Cerebellum (tissue), 4 donors: ENCODE measurements at places on chromosomes 16 and 17. TPM values are rescaled to one million over a fixed set of nuclear protein-coding genes. Genes with fewer than 3 reads are reported as not detected.

The DECR2 gene
- 5.6 TPM for total RNA-seq

The FNDC8 gene
- total RNA-seq: not detected

DNA sequence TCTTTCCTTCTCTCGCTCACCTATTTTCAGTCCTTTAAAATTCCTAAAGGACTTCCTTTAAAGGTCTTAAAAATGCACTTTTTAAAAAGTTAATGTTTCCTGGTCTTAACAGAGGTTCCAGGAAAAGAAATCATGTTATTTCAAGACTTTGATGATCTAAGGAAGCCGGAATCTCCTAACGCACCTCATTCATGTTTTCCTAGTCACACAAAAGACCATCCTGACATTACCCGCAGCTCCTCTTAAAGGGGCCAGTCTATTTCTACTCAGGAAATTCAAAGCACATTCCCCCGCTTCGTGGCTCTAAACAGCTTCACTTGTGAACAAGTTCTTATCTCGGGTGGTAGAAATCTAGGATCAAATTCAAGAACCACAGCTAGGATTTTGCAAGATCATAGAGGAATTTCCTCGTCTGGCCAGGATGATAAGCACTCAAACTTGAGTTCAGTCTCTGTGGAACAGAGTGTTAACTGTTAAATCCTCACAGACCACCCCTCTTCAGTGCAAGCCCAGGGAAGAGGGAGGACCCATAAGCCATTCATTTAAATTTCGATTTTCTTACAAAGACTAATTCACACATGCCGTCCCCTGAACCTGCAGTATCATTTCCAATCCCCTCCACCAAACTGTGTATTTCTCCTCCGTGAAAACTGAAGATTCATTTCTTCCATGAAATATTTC, 137.1 kb upstream of the AXIN2 start:
- no peak for DNase-seq

- DNase-seq: no peak
Measured at GRCh38 chr17:74521701-74522201, 9.5 kb downstream of the CD300LB start.

GRCh38 chr16:4087990-4088577, 28.2 kb downstream of the ADCY9 start:
- no peak for DNase-seq

DNA sequence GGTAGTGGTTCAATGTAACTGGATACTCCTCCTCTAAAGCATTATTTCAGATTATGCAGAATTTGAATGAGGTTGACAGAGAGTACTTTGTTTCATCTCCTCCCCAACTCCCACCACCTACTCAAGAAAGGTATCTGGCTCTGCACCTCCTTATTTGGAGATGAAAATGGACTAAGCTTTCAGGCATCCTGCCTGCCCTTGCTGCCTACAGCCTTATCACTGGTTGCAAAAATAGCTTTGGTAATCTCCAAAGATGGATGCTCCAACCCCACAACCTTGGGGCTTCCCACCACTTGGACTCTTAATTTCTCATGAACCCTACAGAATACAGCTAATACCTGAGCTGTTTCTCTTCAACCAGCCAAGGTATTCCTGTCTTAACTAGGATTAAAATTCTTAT, 45.3 kb upstream of the CORO6 start:
- DNase-seq: no peak

DNA sequence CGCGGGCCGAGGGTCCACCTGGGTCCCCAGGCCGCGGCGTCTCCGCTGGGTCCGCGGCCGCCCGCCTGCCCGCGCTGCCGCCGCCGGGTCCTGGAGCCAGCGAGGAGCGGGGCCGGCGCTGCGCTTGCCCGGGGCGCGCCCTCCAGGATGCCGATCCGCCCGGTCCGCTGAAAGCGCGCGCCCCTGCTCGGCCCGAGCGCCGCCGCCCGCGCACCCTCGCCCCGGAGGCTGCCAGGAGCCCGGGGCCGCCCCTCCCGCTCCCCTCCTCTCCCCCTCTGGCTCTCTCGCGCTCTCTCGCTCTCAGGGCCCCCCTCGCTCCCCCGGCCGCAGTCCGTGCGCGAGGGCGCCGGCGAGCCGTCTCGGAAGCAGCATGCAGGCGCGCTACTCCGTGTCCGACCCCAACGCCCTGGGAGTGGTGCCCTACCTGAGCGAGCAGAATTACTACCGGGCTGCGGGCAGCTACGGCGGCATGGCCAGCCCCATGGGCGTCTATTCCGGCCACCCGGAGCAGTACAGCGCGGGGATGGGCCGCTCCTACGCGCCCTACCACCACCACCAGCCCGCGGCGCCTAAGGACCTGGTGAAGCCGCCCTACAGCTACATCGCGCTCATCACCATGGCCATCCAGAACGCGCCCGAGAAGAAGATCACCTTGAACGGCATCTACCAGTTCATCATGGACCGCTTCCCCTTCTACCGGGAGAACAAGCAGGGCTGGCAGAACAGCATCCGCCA, 504 bp downstream of the FOXC2 start:
- no peak for DNase-seq

DNA sequence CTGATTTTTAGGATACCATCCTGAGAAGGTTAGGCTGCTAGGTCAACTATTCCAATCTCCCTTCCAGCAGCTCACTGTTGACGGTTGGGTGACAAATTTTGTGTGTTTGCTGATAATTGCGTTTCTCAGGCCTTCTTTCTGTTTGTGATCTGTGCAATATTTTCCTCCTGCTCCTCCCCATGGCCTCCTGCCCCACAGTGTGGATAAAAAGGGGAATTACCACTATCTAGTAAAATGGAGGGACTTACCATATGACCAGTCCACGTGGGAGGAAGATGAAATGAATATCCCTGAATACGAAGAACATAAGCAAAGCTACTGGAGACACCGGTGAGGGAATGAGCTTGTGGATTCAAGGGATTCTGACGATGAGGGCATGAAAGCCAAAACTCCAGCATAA, 9.2 kb downstream of the CHD3 start:
- DNase-seq: peak; percentile 45

The CD7 gene
- total RNA-seq: not detected

The MARCHF10 gene
- 0.09 TPM for total RNA-seq

The PRRT2 gene
- 18.1 TPM for total RNA-seq

The VWA3A gene
- total RNA-seq: 5.4 TPM

DNA sequence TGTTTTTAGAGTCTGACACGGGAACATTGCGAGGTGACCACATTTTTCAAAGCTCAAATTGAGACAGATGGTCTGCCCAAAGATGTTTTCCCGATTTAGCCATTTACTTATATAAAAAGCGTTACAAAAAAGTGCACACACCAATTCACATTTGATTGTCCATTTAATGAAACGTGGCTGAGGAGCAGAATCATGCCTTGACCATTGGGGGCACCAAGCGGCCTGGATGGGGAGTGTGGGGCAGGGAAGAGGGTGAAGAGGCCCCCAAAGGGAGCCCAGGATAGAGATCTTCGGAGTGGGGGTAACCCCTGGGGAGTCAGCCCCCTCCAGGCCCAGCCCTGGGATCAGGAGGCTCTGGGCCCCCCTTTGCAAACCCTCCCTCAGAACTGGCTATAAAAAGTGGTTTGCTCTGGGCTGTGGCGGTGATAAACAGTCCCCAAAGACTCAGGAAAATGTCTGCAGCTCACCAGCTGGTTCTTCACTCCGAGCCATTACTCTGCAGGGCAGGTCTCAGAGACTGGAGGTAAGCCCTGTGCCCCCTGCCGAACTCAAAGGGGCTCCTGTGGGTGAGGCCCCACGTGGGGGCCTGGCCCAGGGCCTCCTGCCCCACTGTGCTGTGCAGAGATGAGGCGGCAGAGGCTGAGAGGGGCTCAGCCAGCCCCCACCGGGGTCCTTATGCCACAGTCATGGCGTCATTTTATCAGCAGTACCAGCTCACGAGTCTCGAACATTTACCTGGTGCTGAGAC, 105.9 kb upstream of the SEC14L1 start:
- no peak for DNase-seq

- DNase-seq: no peak
Measured at GRCh38 chr16:84678541-84678940, 21.3 kb upstream of the USP10 start.

The CCL1 gene
- total RNA-seq: not detected

- DNase-seq: no peak
Measured at GRCh38 chr16:84358601-84359295, 9.6 kb upstream of the ATP2C2 start.

- no peak for DNase-seq
Measured at GRCh38 chr16:69756705-69757104, 2.0 kb upstream of the NOB1 start.

DNA sequence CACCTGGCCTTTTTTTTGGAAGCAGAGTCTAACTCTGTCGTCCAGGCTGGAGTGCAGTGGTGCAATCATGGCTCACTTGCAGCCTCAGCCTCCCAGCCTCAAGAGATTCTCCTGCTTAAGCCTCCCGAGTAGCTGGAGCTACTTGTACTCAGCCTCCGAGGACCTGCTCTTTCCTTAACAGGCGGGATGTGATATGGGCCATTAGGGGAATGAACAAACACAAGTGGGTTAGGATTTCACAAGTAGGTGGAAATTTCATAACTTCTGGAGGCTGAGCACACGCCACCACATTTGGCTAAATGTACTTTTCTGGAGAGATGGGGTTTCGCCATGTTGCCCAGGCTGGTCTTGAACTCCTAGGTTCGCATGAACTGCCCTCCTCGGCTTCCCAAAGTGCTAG, 4.1 kb downstream of the PAM16 start:
- no peak for DNase-seq

- peak; percentile 73 for DNase-seq
Measured at GRCh38 chr17:57125406-57125805, 40.4 kb downstream of the AKAP1 start.

DNA sequence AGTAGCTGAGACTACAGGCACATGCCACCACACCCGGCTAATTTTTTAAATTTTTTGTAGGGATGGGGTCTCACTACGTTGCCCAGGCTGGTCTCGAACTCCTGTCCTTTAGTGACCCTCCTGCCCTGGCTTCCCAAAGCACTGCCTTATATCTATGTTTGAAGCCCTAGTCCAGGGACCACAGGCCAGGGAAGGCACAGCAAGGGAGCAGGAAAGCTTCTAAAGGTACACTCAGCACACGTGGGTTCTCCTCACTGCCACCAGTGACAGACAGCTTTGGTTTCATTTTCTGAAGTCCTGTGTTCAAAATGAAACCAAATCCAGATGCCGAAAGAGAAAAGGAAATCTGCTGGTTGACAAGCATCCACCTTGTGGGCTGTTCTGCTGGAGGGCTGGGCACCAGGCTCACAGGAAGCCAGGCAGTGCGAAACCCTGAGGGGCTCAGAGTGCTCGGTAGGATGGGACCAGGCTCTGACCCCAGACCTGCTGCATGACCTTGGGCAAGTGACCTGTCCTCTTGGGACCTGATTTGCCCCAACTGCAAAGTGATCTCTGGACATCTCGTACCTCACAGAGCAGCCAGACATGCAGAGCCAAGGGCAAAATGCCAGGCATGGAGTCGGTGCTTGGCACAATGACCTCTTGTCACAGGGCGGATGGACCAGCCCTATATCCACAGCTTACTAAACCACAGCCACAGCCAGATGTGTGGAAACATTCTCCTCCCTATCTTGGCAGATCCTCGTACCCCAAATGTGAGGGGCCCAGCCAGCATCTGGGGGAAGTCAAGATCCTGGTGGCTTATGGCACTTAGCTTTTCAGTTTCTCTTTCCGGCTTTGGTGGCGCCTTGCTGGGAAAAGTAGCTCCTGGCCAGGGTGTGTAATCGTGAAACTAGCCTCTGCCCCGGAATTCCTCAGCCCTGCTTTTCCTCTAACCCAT, 2.8 kb upstream of the SOCS1 start:
- DNase-seq: peak; percentile 32

DNA sequence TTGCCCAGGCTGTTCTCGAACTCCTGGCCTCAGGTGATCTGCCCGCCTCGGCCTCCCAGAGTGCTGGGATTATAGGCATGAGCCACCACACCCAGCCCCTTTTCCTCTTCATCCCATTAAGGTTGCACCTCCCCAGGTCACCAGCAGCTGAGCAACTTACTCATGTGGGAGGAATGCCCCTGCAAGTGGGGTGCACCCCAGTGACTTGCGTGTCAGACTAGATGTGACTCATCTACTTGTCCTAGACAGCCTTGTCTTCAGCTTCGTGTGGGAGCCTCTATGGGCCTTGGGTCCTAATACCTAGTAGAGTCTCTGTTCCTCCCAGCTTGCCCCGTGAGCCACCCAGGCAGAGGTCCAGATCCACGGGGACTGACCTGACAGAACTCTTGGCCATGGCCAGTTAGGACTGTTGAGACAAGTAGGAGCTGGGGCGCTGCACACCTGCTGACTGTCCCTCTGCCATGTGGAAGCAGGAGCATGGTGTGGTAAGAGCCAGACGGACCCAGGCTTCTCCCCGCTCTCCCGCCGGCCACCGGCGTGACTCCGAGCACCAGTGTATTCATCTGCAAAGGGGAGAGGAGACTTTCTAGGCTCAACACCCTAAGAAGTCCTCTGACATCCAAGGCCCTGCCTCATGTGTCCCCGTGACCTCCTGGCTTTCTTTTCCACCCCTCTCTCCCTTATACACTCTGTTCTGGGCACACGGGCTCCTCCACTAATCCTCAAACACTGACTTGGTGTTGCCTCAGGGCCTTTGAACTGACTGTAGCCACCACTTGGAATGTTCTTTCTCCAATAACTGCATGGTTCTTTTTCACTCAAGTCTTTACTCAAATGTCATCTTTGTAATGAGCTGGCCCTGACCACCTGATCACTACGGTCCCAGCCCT, 11.6 kb upstream of the CBX4 start:
- no peak for DNase-seq

The ZSCAN10 gene
- not detected for total RNA-seq

DNA sequence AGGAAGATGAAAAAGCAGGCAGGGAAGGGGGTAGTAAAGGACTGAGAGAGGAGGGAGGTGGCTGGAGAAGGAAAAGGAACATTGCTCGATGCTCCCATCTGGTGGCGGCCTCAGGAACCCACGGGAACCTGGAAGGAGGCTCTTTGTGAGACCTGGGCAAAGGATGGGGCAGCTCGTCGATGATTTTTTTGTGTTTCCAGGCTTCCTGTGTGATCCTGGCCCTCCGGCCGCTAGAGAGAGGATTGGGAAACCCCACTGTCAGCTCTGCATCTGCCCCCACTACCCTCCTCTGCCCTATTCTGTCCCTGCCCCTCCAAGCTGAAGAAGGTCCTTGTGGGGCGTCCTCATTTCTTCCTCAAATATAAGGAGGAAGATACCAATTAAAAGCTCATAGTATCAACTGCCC, 6.6 kb downstream of the WFIKKN2 start:
- DNase-seq: peak; percentile 90

The ATP2A1 gene
- 0.18 TPM for total RNA-seq
